Activated CD4-positive, alpha-beta memory T cell treated with anti-CD3 and anti-CD28 coated beads for 36 hours (primary cell): ENCODE measurements at places on chromosomes 5 and 9. TPM values are rescaled to one million over a fixed set of nuclear protein-coding genes. Genes with fewer than 3 reads are reported as not detected.

DNA sequence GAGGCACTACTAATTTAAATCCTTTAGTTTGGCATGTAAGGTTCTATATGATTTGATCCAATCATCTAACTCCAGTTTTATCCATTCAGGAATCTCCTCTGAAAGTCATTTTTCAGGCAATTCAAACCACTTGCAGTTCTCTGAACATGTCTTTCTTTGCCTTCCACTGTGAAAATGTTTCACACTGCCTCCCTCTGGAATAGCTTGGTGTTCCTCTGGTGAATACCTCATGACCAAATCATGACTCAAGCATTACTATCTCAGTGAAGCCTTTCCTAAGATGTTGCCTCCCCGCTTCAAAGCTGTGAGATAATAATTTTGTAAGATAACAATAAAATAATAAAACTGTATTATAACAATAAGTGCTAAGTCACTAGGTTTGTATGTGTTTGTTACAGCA, 981.1 kb downstream of the DTWD2 start:
- no peaks in the 10 kb centered on the region for H3K36me3 ChIP-seq
- H3K27me3 ChIP-seq: no peaks in the 10 kb centered on the region
- H3K27ac ChIP-seq: no peak overlapping the region
- no peaks in the 10 kb centered on the region for H3K4me1 ChIP-seq
- H3K4me3 ChIP-seq: no peak overlapping the region
- DNase-seq: no peak

DNA sequence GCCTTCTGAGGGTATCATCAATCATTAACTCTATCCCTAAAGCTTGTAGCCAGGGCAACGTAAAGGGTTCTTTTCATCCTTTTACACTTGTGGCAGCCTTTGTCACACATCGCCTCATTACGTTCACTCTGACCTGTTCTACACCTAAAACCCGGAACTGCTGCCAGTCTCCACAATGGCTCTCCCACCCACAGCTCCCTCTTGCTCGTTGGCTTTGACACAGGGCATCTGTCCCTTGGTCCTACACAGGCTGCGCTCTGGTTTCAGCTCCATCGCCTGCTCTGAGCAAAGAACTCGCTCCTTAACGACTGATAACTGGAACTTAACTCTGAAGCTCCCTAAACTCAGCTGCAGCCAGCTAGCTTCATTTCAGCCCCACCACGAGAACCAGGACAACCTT, 112.8 kb upstream of the CTNND2 start:
- no peak overlapping the region for H3K27ac ChIP-seq
- no peaks in the 10 kb centered on the region for H3K27me3 ChIP-seq
- H3K36me3 ChIP-seq: no peaks in the 10 kb centered on the region
- DNase-seq: no peak
- H3K4me1 ChIP-seq: no peaks in the 10 kb centered on the region

DNA sequence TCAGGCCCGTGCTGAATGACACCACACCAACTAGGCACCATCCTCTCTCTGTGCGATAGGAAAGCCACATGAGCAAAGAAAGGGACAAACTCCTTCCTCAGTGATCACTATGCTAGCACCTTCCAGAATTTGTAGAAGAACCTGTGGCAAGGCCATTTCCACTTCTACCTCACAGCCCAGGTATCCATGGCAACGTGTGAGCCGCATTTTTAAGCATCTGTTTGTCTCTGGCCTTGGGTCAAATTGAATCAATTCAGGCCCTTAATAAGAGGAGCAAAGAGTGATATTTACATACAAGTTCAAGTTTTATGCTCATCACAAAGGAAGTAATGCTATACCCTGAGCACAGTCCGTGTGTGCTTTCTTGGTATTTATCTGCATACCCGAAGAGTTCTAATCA, 179.3 kb downstream of the SLC12A2 start:
- no peak overlapping the region for H3K27ac ChIP-seq
- no peak for DNase-seq
- no peak overlapping the region for H3K4me3 ChIP-seq
- H3K36me3 ChIP-seq: no peaks in the 10 kb centered on the region
- H3K27me3 ChIP-seq: peaks cover 5% of the 10 kb centered on the region

DNA sequence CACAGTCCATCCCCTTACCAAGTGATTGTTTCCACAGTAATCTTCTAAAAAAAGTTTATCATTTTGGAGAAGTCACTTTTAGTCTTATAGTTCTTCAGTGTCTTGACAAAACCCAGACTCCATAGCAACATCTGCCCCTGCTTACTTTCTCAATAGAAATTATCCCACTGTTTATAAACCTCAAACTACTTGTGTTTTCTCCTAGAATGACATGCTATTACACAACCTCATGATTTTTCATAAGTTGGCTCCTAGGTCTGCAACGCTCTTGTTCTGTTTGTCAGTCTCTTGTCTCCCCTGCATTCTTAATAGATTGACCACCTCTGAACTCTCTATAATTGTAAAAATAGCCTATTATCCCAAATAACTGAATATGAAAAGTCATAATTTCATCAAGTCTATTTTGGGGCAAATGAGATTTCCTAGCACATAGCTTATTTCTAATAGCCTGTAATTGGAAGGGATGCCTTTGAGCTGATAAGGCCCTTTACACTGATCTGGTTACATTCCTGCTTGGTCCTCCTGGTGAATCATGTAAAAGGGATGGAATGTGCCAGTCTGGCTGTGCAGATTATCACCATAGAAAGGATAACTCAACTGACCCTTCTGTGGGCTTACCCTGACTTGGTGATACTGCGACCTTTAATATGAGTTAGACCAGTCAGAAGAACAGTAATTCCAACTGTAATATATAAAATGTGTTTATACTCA, 69.6 kb downstream of the CHSY3 start:
- H3K4me3 ChIP-seq: no peak overlapping the region
- no peaks in the 10 kb centered on the region for H3K36me3 ChIP-seq
- H3K27ac ChIP-seq: no peak overlapping the region
- no peak for DNase-seq
- H3K4me1 ChIP-seq: no peaks in the 10 kb centered on the region

- no peak overlapping the region for H3K4me3 ChIP-seq
- DNase-seq: no peak
- no peaks in the 10 kb centered on the region for H3K36me3 ChIP-seq
- no peak overlapping the region for H3K27ac ChIP-seq
- no peaks in the 10 kb centered on the region for H3K27me3 ChIP-seq
Observed at GRCh38 chr5:125926172-125926571, 497.0 kb upstream of the GRAMD2B start.

Gene BAG1
- total RNA-seq: 52.7 TPM

GRCh38 chr5:142613271-142613671, 72.6 kb downstream of the FGF1 start:
- H3K36me3 ChIP-seq: no peaks in the 10 kb centered on the region
- no peak for DNase-seq
- H3K4me1 ChIP-seq: peaks cover 11% of the 10 kb centered on the region
- H3K4me3 ChIP-seq: no peak overlapping the region

- no peaks in the 10 kb centered on the region for H3K4me1 ChIP-seq
- H3K36me3 ChIP-seq: no peaks in the 10 kb centered on the region
- DNase-seq: no peak
- no peak overlapping the region for H3K27ac ChIP-seq
- peaks cover 33% of the 10 kb centered on the region for H3K27me3 ChIP-seq
- H3K4me3 ChIP-seq: no peak overlapping the region
Observed at GRCh38 chr9:133269537-133270362, 5.3 kb downstream of the ABO start.

GRCh38 chr5:106392766-106393165, 1278.0 kb downstream of the EFNA5 start:
- no peak overlapping the region for H3K27ac ChIP-seq
- no peaks in the 10 kb centered on the region for H3K27me3 ChIP-seq
- no peak for DNase-seq
- H3K4me3 ChIP-seq: no peak overlapping the region
- no peaks in the 10 kb centered on the region for H3K4me1 ChIP-seq

GRCh38 chr9:16230731-16231130, 639.7 kb downstream of the BNC2 start:
- H3K36me3 ChIP-seq: no peaks in the 10 kb centered on the region
- H3K4me3 ChIP-seq: no peak overlapping the region
- no peak overlapping the region for H3K27ac ChIP-seq
- DNase-seq: no peak
- no peaks in the 10 kb centered on the region for H3K27me3 ChIP-seq
- no peaks in the 10 kb centered on the region for H3K4me1 ChIP-seq

DNA sequence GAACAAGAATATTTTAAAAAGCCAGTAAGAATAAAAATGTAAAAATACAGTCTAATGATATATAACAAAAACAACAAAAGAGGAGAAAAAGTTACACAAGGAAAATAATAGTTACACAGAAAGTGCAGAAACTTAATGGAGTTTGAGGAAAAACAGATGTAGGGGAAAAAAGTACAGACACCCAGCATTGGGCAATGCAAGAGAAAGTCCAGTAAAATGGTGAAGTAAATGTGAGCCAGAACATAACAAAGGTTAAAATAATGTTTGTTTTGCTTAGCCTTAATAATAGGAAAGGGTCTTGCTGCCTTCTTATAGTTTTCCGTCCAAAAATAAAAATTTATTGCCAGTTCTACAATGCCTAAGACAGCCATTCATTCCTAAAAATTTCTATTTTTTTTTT, 364.2 kb downstream of the NNT start:
- no peak overlapping the region for H3K4me3 ChIP-seq
- no peaks in the 10 kb centered on the region for H3K27me3 ChIP-seq
- no peak for DNase-seq

DNA sequence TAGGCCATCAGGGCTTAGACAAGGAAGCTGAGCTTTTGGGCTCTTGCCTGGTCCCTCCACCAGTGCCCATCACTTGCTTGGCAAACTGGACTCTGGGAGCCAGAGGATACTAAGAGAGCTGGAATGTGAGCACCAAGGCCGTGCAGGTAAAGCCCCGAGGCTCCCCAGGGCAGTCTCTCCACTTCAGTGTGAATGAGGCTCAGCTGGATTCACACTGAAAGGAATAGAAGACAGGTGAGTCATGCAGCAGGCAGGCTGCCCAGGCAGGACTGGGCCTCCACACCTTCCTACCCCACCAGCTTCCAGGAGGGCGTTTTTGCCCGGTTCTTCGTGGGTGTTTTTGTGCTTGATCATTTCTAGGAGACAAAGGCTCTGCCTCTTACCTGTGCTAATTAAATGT, 7.3 kb upstream of the CTSV start:
- H3K27me3 ChIP-seq: peaks cover 30% of the 10 kb centered on the region
- no peaks in the 10 kb centered on the region for H3K36me3 ChIP-seq

- no peak for DNase-seq
- no peak overlapping the region for H3K4me3 ChIP-seq
- H3K27me3 ChIP-seq: no peaks in the 10 kb centered on the region
- no peak overlapping the region for H3K27ac ChIP-seq
- H3K36me3 ChIP-seq: no peaks in the 10 kb centered on the region
- H3K4me1 ChIP-seq: no peaks in the 10 kb centered on the region
Observed at GRCh38 chr5:153660919-153661318, 170.4 kb downstream of the GRIA1 start.

Gene CYLC2
- total RNA-seq: not detected

Gene PGM5
- total RNA-seq: not detected

- peaks cover 28% of the 10 kb centered on the region for H3K27me3 ChIP-seq
- peak; percentile 52 for DNase-seq
- H3K36me3 ChIP-seq: no peaks in the 10 kb centered on the region
- H3K4me3 ChIP-seq: no peak overlapping the region
Observed at GRCh38 chr5:138603249-138603920, 28.2 kb upstream of the HSPA9 start.

GRCh38 chr5:122035913-122036312, 42.1 kb downstream of the LOX start:
- H3K27ac ChIP-seq: no peak overlapping the region
- peaks cover 15% of the 10 kb centered on the region for H3K36me3 ChIP-seq
- no peaks in the 10 kb centered on the region for H3K27me3 ChIP-seq
- DNase-seq: no peak
- no peaks in the 10 kb centered on the region for H3K4me1 ChIP-seq

DNA sequence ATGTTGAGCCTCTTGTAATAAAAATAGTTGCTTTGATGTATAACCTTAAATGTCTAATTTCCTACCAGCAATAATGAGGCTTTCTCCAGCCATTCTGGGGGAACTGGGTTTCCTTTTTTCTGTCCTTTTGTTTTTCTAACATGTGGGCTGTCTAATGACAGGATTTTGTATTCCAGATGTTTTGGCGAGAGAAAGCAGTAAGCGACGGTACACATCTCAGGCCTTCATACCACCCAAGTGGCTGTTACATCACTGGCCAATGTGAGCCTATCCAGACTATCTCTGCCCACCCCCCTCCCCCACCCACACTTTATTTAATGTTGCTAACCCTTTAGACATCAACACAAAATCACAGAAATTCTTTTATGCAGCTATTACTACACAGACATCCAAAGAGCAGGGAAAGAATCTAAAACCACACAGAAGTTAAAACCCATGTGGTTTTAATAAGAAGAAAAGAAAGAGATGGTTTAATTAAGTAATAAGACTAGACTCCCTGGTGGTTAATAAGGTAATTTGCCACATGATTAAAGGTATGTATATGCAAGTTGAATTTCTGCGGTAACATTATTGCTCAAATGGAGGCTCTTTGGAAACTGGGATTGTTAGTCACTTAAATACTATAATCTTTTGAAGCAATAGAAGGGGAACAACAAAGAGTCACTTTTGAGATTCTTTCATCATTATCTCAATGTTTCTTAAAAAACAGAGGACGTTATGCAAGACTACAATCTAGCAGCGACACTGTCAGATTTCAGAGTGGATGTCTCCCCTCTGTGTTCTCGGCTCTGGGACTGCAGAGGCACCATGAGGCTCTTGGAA, 365.1 kb downstream of the ENC1 start:
- H3K36me3 ChIP-seq: no peaks in the 10 kb centered on the region
- peaks cover 16% of the 10 kb centered on the region for H3K27me3 ChIP-seq
- no peaks in the 10 kb centered on the region for H3K4me1 ChIP-seq
- no peak overlapping the region for H3K27ac ChIP-seq

- no peak overlapping the region for H3K4me3 ChIP-seq
- no peak for DNase-seq
- no peak overlapping the region for H3K27ac ChIP-seq
- H3K4me1 ChIP-seq: peaks cover 4% of the 10 kb centered on the region
- no peaks in the 10 kb centered on the region for H3K36me3 ChIP-seq
Observed at GRCh38 chr5:59661311-59661710, 232.2 kb downstream of the PDE4D start.

GRCh38 chr9:132301521-132301920, 53.3 kb downstream of the SETX start:
- no peak for DNase-seq
- no peak overlapping the region for H3K4me3 ChIP-seq

Gene ECPAS
- total RNA-seq: 66.5 TPM

Gene SHISAL2B
- total RNA-seq: not detected

- H3K27ac ChIP-seq: no peak overlapping the region
- H3K27me3 ChIP-seq: no peaks in the 10 kb centered on the region
- H3K4me3 ChIP-seq: no peak overlapping the region
- H3K36me3 ChIP-seq: no peaks in the 10 kb centered on the region
- no peak for DNase-seq
Observed at GRCh38 chr9:114055061-114055460, 23.0 kb downstream of the AMBP start.
